ENCODE measurements at places on chromosomes 1 and 21.

DNA sequence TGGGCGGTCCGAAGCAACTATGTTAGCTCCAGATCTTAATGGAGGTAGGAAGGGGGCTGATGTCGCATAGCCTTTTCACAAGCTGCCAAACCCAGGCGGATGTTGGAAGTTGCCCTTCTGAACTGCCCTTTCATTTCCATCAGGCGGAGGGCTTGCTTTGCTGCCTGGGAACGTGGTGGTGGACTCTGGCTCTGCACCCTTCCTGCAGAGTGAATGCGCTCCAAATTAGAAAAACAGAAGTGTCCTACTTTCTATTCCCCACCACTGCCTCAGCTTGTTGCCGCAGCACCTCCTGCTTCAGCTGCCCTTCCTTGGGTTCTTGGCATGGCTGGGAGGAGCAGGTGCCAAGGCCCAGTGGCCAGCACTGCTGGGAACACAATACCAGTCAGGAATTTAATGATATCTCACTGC is 60.6 kb downstream of the AK4 start:
- DNase-seq, result no peak

DNA sequence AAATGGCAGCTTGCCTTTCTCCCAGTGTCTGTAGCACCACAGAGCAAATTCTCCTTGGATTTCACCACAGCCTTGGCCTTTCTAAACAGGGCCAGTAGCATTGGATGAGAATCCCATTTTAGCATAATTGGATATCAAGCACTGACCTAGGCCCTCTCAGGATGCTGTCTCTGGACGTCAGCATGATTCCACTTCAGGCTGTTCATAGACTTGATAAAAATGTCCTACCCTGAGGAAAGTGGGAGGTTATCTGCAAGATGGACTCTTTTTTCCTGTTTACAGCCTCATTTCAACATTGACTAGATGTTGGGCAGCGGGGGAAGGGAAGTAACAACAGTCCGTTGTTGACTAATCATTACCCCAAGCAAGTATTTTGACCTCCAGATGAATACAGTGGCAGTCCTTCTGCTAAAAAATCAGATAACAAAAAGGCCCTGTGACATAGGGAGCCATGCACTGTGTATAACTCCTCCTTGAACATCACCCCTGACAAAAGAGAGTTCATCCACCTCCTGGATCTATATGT is 5.2 kb downstream of the NPL start:
- DNase-seq, result no peak

DNA sequence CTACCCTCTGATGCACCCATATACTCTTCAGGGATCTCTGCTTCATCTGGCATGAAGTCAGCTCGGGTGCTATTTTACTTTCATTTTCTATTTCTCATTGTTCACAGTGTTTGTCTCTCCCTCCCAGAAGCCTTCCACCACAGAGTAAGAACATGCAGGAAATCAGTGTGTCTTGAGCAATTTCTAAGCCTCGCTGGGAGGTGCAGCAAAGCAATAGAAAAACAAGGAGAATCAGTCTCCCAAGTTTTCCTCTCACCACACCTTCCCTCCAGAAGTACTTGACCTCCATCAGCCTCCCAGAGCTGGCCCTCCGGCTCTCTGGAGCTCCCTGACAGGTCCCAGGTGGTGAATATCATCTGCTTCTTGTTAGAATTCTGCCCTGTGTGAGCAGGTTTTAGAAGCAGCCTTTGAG is 594.7 kb upstream of the CAMK1G start:
- no peak for DNase-seq

DNA sequence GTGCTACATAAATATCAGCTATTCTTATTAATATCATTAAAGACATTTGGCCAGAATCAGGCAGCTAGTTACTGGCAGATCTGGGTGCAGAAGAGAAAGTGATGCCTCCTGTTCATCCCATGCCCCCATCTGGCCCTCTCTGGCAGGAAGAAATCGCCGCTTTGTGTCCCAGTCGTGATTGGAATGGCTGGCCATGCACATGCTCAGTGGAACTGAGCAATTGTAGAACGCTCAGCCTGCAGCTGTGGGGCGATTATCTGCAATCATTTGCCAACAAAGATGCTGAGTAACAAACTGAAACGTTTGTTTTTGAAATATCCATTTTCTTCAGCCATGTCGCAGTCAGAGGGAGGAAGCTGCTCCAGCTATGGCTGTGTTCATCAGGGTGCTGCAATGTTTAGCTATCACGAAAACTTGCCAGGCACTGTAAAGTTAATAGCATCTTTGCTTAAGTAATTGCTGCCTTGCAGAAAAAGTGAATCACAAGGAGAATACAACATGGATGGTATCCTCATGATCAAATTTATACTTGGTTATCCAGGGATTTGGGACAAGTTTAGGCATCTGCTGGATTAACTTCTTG is 36.5 kb downstream of the NGF start:
- DNase-seq, result no peak

DNA sequence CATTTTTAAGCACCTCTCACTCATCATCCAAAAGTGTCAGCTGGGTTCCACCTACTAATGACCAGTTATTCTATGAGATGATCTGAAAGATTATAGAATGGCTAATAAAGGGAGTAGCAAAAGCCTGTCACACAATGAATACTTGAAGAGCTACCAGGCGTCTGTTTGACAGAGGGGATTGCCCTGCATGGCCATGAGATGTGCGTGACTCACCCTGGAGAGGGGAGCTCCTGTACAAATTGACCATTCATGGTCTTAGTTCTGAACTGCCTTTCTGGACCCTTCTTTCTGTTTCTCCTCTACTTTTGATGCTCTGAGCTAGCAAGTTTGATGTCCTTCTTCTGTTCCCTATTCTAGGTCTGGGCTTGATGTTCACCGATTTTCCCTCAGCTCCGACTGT is 85.2 kb upstream of the ABCD3 start:
- DNase-seq, result no peak

GRCh38 chr1:23251812-23252211 is 34.5 kb upstream of the HTR1D start:
- DNase-seq, result no peak

Data from neuronal stem cell (in vitro differentiated cells).